ENCODE measurements at places on chromosomes 2 and 18.

- DNase-seq = no peak
These were observed 214.4 kb upstream of the EPAS1 start for GRCh38 chr2:46082531-46083485.

DNA sequence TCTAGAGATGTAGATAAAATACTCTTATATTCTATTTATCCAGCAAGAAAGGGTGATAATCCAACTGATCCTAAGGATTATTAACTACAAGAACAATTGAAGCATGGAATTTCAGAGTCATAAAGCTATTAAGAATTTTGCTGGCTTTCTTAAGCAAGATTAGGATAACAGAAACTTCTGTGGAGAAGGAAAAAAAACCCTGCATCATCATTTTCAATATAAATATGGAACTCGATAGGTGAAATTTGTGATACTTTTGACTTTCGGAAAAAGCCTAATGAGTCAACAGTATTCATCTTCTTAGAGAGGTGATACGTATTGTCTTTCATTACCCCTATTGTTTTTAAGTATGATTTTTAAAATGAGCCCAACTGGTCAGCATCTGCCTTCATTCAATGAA, 593.3 kb downstream of the CPS1 start:
- no peak for DNase-seq

DNA sequence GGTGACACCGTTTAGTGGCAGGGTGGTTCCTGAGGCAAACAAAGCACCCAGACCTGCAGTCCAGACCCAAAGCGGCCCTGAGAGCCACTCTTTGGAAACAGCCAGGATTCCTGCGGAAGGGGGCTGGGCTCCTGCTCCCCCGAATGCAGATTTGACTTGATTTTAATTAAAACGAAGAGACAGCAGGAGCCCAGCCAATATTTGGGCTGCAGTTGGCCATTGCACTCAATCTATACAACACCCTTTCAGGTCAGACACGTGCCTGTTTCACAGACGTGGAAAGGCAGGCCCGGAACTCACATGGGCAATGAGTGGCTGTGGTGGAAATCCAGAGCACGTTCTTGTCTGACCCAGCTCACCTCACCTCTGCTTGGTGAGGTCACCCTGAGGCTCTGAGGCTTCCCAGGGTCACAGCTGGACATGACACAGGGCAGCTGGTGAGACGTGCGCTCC, 122.4 kb downstream of the NDUFA10 start:
- no peak for DNase-seq

GRCh38 chr18:42807887-42808286, 307.6 kb downstream of the RIT2 start:
- no peak for DNase-seq

- no peak for DNase-seq
These were observed 140.0 kb downstream of the BAZ2B start for GRCh38 chr2:159476329-159476728.

GRCh38 chr18:76953583-76954233, 131.4 kb downstream of the ZNF236 start:
- DNase-seq = no peak

DNA sequence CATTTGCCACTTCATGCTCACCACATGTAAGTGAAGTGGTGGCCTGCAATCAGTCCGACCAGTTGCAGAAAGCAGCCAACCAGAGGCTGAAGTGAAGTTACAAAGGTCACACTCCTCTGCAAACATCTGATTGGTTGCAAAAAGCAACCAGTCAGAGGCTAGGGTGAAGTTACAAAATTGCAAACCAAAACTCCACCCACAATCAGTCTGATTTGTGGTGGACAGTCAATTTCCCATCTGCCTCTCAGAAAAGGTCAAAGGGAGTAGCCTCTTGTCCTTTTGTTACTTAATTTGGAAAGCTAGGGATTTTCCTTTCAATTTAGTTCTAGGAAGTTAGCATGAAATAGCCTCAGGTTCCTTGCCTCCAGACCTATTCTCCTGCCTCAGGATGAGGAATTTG, 185.0 kb downstream of the UXS1 start:
- DNase-seq = no peak

DNA sequence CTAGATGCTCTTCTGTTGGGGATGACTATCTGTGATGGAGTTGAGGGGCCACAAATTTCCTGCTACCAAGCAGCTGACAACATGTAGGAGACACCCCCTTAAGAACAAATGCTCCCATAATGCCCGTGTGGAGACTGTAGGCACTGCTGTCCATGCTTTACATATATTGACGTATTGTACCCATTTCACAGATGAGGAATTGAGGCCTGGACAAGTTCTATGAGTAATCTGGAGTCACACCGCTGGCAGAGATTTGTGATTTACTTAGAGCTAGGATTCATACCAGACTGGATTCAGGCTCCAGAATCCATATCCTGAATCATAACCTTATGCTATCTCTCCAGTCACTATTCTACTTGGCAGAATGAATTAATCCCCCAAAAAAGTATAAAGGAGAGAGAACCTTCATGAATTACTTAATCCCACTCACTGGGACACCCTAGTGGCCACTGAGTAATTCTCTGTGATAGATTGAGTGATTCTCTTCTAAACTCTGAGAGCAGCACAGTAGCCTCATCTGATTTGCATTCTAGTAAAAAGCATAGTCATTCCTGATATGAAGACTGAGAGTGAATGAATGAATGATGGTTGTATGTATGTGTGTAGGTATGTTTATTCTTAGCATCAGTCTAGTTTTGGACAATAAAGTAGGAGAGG, 460.7 kb upstream of the MEIS1 start:
- no peak for DNase-seq

DNA sequence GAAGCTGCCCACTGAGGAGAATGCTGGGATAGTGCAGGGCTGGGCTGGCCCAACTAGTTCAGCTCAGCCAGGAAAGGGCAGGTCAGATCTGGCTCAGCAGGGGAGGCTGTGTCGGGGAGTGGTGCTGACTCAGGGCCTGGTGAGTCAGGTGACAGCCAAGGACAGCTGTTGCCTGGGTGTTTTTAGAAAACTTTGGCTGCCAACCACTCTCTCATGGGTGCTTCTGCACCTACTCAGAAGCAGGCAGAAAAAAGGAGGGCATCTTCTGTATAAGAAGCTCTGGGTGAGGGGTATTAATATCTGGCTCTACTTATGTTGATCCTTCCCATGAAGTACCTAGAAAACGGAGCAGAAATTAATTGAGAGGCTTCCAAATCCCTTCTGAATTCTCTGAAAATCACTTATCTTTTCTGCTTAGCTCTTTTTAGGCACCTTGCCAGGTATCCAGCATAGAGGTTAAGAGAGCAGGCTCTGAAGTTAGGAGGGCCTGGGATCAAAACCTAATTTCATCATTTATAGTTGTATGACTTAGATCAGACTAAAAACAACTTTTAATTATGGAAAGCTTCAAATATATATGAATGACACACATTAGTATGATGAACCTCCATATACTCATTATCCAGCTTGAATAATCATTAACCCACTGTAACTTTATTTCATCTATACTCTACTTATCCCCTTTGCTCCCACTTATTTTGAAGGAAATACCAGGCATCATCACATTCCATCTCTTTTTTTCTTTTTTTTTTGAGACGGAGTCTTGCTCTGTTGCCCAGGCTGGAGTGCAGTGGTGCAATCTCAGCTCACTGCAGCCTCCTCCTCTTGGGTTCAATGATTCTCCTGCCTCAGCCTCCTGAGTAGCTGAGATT, 15.5 kb upstream of the RAB10 start:
- peak; percentile 13 for DNase-seq

- DNase-seq = no peak
These were observed 90.2 kb downstream of the FAM161A start for GRCh38 chr2:61763605-61764034.

DNA sequence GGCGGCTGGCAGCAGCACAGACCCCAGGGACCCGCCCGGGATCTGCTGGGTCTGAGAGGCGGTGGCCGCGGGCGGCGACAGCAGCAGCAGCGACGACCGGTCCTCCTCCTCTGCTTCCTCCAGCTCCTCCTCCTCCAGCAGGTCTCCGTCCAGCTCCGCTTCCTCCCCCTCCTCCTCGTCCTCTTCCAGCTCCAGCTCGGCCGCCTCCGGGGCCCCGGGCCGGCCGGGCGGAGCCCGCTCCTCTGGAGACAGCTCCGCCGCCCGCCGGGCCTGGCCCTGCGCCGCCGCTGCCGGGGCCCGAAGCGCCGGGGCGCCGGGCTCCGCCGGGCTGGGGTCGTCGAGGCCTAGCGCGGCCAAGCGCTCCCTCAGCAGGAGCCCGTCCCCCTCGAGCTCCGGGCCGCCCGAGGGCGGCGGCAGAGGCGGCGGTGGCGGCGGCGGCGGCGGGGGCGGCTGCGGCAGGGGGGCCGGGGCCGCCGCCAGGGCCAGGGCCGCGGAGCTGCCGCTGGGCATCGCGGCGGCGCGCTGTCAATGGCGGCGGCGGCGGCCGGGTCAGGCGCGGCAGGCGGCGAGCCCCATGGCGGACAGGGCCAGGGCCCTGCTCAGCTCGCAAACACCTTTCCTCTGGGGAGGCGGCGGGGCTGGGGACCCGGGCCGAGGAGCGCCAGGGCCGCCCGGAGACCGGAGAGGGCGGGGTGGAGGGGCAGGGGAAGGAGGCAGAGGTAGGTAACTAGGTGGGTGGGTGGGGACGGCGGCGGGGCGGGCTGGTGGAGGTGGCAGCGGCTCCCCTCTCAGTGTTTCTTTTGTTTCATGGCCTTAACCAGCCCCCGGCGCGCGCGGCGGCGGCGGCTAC, 445 bp downstream of the MEX3C start:
- peak; percentile 84 for DNase-seq

Data from stimulated activated CD4-positive, alpha-beta T cell treated with anti-CD3 and anti-CD28 coated beads, Interleukin-15, amount 100 ng/mL, for 1 hour (primary cell).